ENCODE measurements at places on chromosomes 11 and 22.

DNA sequence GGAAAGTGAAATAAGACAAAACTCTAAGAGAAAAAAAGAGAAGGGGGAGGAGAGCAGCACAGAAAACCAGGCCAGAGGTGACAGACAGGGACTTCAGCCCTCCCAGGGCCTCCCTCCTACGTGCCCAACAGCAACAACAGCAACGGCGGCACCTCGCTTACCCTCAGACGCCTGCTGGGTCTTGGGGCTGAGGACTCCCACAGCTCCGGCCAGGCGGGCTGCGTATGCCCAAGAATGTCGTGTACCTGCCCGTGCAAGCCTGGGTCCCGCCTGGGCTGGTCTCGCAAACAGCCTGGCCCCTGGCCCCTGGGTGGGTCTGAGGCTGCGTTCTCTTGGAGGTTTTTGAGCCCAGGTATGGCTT, 30.5 kb downstream of the ARAP1 start:
- DNase-seq, result peak; percentile 47

DNA sequence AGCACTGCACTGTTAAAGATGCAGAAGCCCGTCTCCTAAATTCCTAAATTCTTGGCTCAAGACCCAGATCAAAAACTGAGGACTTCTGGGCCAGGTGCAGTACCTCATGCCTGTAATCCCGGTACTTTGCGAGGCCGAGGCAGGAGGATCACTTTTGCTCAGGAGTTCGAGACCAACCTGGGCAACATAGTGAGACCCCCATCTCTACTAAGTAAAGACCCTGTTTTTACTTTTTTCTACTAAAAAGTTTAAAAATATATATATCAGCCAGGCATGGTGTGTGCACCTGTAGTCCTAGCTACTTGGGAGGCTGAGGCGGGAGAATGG, 29.7 kb downstream of the PDGFB start:
- DNase-seq, result no peak

GRCh38 chr11:58254936-58255335, 13.1 kb downstream of the OR10W1 start:
- DNase-seq, result no peak

- no peak for DNase-seq
Measured at GRCh38 chr11:28140689-28141455, 32.7 kb downstream of the METTL15 start.

DNA sequence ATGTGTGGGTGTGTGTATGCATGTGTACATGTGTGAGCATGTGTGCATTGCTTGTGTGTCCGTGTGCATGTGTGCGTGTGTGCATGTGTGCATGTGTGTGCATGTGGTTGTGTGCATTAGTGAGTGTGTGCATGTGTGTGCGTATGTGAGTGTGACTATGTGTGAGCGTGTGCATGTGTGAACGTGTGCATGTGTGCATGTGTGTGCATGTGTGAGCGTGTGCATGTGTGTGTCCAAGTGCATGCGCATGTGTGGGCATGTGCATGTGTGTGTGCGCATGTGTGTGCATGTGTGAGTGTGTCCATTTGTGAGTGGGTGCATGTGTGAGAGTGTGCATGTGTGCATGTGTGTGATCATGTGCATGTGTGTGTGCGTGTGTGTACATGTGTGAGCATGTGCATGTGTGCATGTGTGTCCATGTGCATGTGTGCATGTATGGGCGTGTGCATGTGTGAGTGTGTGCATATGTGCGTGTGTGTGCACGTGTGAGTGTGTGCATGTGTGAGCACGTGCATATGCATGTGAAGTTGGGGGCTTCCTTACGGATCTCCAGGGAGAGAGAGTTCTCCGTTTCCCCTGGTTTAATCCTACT, 95.8 kb downstream of the ST3GAL4 start:
- DNase-seq, result no peak

GRCh38 chr11:120079750-120080610, 57.9 kb downstream of the TRIM29 start:
- no peak for DNase-seq

DNA sequence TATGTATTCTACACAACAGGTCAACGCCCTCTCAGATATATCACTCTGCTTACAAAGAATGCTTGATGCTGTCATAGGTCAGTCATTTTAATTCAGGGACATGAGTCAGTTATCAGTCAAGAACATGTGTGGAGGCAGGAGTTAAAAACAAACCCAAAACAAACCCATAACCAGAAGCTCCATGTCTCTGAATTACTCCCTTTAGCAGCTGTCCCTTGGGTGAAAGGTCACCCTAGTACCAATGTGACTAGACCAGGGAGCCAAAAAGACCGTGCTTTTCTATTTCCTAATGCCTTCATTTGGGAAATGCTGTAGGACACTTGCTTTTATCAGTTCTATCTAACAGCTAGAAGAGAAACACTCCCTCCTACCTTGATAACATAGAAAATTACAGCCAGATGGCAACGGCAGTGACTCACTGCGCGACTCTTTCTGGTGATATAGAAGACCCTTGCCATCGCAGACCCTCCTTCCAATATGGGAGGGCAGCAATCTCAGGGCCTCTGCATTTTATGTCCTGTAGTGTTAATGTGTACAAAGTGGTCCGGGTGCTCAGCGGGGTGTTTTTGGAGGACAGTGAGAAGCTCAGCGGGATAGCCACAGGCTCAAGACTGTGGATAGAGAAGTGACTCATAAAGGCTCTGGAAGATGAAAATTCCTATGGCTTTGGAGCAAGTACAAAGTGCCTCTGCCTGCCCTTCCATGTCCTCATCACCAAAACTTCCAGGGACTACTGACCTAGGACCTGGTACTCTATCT, 24.8 kb downstream of the APOL5 start:
- no peak for DNase-seq

DNA sequence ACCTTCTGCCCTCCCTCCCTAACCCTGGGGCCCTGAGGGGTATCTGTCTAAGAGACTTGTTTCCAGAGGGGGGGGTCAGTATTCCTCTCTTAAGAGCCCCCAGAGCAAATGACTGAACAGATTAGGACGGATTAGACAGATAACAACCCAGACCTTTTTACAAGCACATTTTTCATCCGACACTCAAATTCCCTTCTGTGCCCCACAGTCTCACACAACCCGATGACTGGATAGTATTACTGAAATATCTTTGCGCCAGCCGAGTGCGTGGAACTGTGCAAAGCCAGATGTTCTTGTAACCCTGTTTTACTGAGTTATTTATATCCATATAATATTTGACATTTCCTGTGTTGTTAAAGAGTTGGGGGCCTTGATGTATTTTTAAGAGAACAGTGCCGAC, 30.9 kb upstream of the FLI1 start:
- no peak for DNase-seq

All from CD4-positive, alpha-beta T cell treated with Interleukin-4 for 1 hour (primary cell).